ENCODE measurements at places on chromosomes 7 and 10.

DNA sequence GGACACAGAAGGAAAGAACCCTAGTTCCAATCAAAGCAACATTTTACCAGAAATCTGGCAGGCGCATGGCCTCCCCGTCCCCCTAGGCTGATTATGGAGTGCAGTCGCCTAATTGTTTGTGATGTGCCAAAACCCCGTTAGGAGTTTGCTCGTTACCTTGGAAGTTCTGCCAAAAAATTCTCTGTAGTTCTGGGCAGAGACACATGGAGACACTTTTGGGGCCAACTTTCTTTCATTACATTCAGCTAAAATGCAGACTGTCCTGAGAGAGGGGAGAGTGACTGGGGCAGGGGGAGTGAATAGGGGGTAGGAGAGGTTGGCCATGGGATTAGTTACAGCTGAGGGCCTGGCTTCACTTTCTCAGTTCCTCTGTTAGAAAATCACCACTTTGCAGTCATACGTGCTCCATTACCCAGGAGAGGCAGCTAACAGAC, 158.0 kb upstream of the NPVF start:
- no peak for DNase-seq

- no peak for DNase-seq
Measured at GRCh38 chr7:107170051-107170915, 1.5 kb downstream of the HBP1 start.

DNA sequence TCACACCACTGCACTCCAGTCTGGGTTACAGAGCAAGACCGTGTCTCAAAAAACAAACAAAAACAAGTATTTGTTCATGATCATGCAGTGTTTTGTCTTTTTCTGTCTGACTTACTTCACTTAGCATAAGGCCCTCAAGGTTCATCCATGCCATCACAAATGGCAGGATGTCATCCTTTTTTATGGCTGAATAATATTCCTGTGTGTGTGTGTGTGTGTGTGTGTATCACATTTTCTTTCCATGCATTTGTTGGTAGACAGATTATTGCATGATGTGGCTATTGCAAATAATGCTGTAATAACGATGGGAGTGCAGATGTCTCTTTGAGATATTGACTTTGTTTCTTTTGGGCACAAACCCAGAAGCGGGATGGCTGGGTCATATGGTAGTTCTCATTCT, 14.3 kb upstream of the MNX1 start:
- no peak for DNase-seq

DNA sequence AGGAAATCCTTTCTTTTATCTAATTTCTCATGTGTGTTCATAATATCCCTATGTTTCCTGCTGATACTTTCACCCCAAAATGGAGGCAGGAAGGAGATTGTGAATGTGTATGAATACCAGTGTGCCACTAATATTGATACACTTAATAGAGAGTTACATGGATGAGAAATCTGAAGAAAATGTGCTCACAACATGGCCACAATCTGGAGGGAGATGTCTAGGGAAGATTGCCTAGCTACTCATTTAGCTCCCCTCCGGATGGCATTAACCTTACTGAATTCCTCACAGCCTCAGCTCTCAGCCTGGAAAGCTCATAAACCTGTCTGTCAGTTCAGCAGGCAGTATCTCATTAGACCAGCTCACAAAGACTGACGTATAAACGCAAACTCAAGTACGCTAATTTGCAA, 23.4 kb upstream of the DMTF1 start:
- no peak for DNase-seq

DNA sequence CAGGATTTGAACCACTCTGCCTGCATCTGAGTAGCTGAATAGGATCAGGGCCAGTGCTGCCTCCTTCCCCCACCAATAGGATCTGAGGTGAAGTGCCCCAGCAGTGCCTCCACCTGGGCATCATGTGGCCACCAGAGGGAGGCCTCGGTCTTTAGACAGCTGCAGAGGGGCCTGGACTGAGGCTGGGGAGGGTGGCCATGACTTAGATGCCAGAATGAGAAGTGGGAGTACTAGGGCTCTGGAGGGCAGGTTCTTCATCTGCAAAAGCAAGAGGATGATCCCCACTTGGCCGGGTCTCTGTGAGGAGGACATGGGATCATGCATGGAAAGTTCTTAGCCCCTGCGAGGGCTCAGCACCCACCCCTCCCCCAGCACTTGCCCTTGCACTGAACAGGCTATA, 56.9 kb downstream of the NEUROG3 start:
- DNase-seq: no peak

- DNase-seq: no peak
Measured at GRCh38 chr7:88206254-88206653, 13.6 kb downstream of the SRI start.

DNA sequence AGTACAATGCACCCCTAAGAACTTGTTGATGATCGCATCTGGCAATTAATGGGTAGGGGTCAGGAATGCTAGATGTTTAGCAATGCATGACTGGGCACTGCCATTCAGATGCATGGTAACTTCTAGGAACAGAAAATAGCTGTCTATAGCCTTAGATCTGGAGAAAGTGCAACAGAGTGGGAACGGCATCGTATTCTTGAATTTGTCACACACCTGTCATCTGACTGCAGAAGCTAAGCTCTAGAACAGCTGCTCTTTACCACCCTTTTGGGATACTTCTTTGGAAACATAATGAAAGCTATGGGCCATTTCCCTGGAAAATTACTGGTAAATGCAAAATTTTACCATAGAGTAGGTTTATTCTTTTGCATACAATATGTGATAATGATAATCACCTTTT, 118.1 kb downstream of the SLC25A13 start:
- DNase-seq: no peak

DNA sequence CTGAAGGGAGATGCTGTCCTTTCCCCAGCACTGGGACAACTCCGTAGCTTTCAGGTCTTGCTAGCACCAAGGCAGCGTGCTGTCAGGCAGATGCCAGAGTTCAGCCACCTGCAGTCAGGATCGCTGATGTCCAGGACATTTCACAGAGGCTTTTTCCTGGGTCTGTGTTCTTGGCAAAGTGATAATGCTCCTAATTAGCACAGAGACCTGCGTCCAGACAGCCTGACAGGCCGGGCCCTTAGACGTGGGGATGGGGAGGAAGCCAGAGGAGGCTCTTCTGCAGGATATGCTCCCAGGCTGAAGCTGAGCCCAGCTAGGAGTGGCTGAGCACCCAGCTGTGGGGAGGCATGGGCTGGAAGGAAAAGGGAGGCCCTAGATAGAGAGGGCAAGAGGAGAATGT, 82.5 kb upstream of the TBX20 start:
- DNase-seq: no peak

DNA sequence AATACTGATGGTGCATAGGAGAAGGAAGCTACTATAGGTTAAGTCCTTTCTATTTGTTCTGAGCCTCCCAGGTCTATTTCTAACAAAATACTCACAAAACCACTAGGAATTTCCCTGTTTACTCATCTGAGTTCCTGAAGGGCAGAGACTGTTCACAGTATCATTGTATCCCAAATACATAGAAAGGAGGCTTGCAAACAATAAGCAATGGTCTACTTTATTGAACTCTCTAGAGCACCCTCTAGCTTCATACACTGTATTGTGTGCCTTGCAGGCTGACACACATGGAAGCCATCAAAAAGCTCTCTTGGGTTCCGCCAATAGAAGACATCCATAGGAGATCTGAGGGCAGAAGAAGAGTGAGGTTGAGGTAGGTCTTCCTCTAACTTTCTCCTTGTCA, 826.1 kb downstream of the GRM8 start:
- no peak for DNase-seq

GRCh38 chr7:158536871-158537515, 50.6 kb downstream of the PTPRN2 start:
- DNase-seq: no peak
